Endothelial cell of umbilical vein (primary cell): ENCODE measurements at places on chromosomes 7 and 10. TPM values are rescaled to one million over a fixed set of nuclear protein-coding genes. Genes with fewer than 3 reads are reported as not detected.
A peak's percentile ranks its signal among the peaks of the same experiment; 100 is the strongest.

DNA sequence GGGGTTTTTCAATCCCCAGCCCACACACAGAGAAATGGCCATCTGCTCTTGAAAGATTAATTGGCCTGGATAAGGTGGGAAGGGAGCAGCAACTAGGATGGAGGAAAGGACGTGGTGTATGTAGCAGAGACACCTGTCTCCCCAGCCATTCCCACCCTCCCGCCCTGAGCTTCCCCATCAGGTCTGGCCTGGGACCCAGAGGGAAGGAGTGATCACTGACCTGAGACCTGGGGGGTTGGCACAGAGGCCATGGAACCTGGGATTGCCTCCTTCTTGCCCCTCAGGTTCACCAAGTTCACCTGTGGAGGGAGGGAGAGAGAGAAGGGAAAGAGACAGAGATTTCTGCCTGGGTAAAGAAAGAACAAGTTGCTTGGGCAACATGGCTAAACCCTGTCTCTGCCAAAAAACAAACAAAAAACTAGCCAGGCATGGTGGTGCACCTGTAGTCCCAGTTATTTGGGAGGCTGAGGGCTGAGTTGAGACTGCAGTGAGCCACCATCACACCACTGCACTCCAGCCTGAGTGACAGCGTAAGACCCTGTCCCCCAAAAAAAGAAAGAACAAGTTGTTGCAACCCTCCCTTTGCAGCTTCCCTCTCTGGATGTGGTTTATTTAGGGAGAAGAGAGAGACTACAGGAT lies 11.3 kb upstream of the TRPV6 start:
- DNase-seq: no peak

- DNase-seq: no peak
These were observed 8.4 kb downstream of the GRB10 start for GRCh38 chr7:50774319-50774718.

DNA sequence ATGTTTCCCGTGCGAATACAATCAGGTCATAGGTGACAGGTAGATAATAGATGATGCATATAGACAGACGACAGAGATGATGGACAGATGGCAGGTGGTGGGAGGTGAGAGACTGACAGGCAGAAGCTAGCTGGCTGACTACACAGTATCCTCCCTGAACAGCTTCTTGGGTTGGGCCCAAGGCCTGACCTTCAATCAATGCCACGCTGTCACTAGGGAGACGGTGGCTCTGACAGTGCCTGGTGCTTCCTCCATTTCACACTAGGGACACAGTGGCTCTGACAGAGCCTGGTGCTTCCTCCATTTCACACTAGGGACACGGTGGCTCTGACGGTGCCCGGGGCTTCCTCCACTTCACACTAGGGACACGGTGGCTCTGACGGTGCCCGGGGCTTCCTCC lies 200.1 kb downstream of the DIP2C start:
- no peak for DNase-seq

- DNase-seq: peak; percentile 38
These were observed 10.4 kb downstream of the PMPCB start for GRCh38 chr7:103307503-103308231.

GRCh38 chr7:29372351-29373090 lies 177.9 kb downstream of the CHN2 start:
- DNase-seq: no peak

Gene MRPS17
- polyA plus RNA-seq: 11.1 and 11.8 TPM in 2 replicates

GRCh38 chr10:86191166-86191565 lies 175.4 kb downstream of the GRID1 start:
- no peak for DNase-seq
